ENCODE measurements at places on chromosomes 6 and 20.

DNA sequence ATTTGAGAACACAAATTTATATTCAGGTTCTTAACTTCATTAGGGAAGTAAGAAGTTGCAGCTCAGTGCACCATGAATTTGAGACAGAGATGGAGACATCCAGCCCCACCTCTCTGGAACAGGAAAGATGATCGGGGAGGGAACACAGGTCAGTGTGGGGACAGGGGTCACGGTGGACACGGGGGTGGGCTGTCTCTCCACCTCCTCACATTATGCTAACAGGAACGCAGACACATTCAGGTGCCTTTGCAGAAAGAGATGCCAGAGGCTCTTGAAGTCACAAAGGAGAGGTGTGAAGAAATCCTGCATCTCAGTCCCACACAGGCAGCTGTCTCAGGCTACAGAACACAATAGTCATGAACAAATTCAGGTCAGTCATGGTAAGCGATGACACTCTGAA, 3.1 kb downstream of the HLA-C start:
- no peak for DNase-seq

DNA sequence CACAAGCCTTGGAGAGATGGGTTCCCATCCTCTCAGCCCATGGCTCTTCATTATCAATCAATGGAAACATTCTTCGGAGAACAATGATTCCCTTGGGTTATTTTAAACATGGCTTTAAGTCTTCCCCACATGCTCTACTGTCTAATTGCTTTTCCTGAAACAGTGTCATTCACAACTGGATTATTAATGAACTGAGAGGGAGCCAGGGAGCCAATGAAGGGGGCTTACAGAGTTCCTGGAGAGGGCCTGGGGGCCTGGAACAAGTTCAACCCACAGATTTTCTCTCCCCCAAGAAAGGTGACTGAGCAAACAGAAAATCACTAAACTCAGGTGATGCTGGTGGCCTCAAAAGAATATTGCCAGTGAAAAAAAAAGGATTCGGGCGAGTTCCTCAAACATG, 1.3 kb upstream of the PPP1R16B start:
- DNase-seq = no peak

- no peak for DNase-seq
These were observed 725.5 kb downstream of the TBC1D32 start for GRCh38 chr6:120608826-120609225.

DNA sequence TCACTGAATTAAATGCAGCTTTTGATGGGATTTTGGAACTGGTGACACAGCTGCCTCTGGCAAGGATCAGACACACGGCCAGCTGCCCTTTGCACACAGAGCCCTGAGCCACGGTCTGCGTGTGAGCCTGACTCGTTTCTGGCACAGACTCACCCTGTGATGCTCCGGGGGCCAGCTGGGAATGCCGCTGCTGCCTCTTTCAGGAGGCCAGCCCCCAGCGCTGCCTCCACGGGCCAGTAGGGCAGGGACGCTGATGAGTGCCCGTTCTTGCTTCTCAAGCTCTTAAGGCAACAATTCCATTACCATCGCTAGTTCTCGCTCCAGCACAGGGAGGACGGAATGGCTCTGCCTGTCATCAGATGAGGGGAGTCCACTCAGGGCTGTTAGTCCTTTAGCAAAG, 61.6 kb downstream of the IRF4 start:
- no peak for DNase-seq

DNA sequence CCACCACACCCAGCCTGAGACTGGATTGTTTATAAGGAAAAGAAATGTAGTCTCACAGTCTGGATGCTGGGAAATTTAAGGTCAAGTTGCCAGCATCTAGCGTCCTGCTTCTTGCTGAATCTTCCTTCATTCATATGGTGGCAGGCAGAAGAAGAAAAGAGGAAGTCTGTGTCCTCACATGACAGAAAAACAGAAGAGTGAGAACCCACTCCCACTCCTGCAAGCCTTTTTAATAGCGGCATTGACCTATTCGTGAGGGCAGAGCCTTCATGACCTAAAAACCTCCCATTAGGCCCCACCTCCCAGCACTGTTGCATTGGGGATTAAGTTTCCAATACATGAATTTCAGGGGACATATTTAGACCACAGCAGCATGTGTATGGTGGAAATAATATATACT, 160.8 kb upstream of the BMP2 start:
- no peak for DNase-seq

All from fibroblast of villous mesenchyme (primary cell).